ENCODE measurements at places on chromosomes 2 and 18. TPM values are rescaled to one million over a fixed set of nuclear protein-coding genes. Genes with fewer than 3 reads are reported as not detected.

DNA sequence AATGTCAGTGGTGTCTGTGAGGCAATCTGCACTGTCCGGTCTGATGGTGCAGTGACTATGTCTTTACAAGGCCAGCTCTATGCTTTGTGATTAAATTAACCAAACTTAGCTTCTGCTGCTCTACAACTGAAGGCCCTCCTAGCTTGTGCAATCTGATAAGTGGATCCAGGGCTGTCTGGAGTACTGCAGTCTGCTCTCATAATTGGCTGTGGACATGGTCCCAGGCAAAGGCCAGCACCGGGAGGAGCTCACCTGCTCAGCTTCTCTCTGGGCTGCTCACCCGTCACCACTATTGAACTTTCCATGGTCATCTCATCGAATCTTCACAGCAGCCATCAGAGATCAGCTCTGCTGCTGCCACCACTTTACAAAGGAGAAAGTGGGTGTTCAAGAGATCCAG is 13.0 kb upstream of the APCDD1 start:
- no peak for DNase-seq

DNA sequence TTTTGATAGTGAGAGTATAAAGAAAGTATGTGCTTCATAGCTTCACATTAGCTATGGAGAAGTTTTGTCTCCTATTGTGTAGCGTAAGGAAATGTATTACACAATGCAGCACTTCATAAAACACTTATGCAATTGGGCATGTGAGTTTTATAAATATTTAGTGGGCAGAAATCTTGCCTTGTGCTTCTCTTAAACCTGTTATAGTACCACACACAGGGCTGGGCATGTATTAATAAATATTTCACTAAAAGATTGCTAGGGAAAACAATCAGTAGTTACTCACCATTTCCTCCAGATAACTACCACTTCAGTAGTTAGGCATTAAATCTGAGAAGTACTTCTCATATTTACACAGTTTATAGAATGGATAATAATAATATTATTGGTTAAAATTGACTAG is 1080.8 kb upstream of the PIK3C3 start:
- DNase-seq, result no peak

- DNase-seq, result no peak
These were observed 41.4 kb upstream of the CTDP1 start for GRCh38 chr18:79637921-79638909.

DNA sequence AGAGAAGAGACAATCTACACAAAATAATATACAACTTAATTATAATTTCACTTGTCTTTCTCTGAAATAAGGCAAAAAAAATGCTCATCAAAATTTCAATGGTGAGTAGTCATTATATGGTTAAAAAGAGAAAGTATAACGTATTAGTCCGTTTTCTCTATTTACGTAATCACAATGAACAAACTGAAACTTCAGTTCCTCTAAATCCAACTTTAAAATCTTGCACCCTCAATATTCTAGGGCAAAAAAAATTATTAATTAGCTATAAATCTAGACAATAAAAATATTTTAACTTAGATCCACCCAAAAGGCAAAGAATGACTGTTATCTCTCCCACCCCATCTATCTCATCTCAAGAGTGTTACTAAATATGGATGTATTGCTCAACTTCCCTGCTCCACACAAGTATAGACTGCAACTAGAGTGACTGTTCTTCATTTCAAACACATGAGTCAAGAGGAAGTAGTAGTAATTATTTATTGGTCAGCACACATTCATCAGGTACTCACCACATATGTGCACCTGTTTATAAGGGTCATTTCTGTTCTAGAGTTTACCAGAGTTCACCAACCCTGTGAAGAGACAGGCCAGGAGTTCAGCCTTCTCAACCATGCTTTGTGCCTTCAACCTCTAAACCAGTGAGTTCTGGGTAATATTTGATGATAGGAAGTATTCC is 36.4 kb downstream of the STK39 start:
- DNase-seq, result no peak

GRCh38 chr2:237865623-237866041 is 6.2 kb downstream of the RAMP1 start:
- no peak for DNase-seq

- no peak for DNase-seq
These were observed 22.6 kb upstream of the FZD5 start for GRCh38 chr2:207792244-207792785.

DNA sequence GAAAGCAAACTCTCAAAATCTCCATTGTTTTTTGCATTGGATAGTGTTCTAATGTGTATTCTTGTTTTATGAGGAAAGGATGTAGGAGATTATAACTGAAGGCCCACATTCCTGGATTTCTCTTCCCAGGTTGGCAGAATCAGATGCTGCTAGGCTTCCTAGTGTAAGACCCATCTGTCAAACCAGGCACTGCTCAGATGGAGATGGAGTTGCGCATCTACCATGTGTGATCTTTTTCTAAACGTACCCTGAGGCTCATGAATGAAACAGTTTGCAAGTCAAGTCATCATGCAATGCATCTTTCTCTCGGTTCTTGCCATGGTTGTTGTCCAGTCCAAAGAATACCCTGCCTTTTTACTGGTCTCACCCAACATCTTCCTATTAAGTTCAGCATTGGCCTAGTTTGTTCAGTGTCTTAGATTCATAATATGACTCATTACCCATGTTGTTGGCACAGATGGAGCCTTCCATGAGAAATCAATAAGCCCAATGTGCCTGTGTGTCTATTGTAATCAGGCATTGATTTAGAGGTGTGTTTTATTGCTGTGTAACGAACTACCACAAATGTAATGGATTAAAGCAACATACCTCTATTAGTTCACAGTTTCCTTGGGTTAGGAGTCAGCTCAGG is 127.4 kb downstream of the NYAP2 start:
- no peak for DNase-seq

DNA sequence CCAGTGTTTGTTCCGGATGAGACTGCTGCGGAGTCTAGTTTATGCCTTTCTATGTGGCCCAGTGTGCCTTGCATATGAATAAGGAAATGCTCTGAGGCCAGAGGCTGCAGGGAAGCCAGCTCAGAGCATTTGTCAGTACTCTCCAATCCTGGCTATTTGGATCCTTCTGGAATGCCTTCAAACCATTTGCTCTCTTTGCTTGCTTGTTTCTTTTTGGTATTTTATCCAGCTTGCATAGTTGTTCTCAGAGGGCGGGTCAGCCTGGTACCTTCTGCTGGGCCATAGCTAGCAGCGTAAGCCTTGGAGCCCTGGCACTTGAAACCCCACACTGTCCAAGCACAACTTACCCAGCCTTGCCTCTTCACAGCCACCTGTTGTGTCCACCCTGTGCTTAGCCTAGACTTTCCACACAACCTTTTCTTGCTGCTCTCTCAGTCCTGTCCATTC is 20.5 kb downstream of the CENPO start:
- DNase-seq, result no peak

DNA sequence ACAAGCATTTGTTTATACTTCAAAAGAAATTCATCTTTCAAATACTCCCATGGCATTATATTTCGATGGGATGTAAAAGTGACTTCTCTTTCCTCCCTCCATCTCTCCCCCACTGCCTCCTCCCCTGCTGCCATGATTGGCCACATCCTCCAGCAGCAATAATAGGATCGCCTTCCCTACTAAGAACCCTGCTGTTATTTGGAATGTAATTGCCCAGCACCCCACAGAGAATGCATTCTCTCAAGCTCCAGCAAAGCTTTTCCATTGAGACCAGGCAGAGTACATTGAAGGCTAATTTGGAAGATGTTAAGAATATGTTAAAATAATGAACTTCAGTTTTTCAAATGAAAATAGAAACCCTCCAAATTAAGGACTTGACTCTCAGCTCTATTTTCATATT is 375.4 kb upstream of the ACVR2A start:
- DNase-seq, result no peak

GRCh38 chr18:61893309-61893970 is 633 bp upstream of the RNF152 start:
- DNase-seq, result peak; percentile 69

DNA sequence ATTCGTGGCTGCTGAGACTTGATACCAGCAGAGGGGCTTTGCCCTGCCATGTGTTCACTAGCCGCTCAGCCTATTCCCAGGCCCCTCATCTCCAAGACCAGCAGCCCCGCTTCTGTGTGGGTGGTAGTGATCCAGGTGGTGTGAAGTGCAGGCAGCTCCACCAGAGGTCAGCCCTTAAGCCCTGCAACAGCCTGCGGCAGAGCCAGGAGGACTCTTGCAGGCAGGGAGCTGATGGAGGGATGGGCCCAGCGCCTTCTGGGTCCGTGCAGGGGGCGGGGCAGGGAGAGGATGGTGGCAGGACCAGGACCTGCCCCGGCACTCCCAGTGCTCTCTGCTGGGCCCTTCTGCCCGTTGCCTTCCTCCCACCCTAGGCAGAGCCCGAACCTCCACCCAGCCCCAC is 162.0 kb downstream of the SH3BP4 start:
- DNase-seq, result no peak

- no peak for DNase-seq
These were observed 119.3 kb downstream of the SETBP1 start for GRCh38 chr18:44799907-44800421.

- no peak for DNase-seq
These were observed 48.9 kb downstream of the LAMA3 start for GRCh38 chr18:23738151-23738550.

DNA sequence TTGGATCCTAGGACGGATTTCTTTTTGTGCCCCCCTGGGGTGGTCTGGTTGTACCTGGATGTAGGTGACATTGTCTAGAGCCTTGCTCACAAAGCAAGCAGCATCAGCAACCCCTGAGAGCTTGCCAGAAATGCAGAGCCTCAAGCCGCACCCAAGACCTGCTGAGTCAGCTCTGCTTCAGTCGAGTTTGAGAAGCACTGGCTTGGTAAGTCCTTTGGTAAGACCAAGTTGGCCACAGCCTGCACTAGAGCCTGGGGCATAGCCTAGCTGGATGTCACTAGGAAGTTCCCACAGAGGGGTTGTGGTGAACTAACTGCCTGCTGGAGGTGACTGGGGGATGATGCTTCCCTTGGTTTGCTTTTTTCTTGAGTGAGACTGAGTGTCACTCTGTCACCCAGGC is 6.2 kb downstream of the ABCG5 start:
- DNase-seq, result no peak

DNA sequence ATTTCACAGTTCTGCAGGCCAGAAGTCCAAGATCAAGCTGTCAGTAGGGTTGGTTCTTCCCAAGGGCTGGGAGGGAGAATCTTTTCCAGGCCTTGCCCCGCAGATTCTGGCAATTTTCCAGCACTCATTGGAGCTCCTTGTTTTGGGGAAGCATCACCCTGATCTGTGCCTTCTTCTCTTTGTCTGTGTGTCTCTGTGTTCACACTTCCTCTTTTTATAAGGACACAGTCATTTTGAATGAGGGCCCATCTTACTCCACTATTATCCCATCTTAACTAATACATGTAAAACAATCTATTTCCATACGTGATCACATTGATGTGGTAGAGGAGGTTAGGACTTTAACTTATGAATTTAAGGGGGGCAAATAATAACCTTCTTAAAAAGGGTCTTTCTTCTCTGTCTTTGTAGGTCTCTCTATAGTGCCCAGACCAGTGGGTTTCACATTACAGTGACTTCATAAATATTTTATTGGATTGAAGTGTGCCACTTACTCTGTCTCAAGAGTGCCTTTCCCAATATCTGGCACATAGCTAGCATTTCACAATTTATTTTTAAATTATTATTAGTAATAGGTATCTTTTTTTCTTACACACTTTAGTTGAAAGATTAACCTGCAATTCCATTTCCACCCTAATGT is 68.9 kb upstream of the CBLN2 start:
- DNase-seq, result no peak

GRCh38 chr18:76497021-76497420 is 2.0 kb upstream of the ZNF516 start:
- no peak for DNase-seq

DNA sequence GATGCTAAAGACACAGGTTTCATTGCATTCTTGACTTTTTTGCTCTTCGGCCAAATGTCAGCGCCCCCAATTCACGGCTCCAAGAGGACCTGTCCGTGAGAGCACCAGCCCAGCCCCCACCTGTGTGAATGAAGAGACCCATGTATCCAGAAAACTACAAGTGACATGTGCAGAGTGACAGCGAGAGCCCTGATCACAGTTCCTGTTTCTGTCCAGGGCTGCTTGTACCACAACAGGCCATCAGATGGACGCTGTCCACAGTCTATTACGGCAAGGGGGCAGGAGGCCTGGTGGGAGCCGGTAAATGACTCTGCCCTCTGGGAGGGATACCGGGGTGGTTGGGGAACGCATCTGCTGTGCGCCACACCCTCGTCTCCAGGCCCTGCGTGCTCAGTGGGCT is 520.9 kb upstream of the ID2 start:
- DNase-seq, result no peak

GRCh38 chr2:143903172-143903856 is 616.6 kb downstream of the ZEB2 start:
- no peak for DNase-seq

GRCh38 chr2:12959935-12960334 is 243.2 kb downstream of the TRIB2 start:
- no peak for DNase-seq

DNA sequence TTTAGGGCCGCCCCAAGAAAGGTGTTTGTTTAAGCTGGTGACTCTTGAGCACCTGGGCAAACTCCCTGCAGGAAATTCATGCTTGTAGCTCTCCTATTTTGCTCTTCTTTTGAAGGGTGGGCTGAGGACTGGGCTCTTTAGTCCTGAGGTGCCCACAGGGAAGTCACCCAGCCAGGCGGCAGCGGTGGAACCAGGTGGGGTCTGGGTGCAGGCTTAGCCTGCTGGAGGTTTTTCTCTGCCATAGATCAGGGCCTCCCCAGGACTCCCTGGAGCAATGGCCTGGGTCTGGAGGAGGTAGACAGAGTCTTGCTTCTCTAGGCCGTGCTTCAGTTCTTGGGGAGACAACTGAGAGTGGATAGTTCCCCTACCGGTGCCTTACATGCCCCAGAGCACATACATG is 99.9 kb downstream of the CLIP4 start:
- no peak for DNase-seq

DNA sequence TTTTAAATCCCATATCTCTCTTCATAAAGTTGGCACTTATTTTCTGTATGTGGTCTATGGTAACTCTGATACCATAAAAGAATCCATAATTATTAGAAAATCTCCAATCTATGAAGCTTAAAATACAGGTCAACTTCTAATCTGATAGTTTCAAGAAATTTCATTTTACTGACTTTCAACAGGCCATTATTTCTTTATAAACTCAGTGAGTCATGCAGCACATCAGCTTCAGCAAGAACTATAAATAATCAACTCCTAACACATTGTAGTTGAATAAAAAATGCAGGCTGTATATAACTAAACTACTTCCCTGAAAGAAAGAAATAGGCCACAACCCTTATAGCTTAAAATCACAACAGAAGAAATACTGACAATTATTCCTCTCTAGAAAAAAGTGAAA is 204.3 kb upstream of the CCDC150 start:
- DNase-seq, result no peak

The TXNDC2 gene
- 0.91 TPM for total RNA-seq

The C2orf66 gene
- total RNA-seq, result not detected

The ZCCHC2 gene
- 22.8 TPM for total RNA-seq

The DYNAP gene
- not detected for total RNA-seq

The ANKRD30B gene
- not detected for total RNA-seq

The PLEKHH2 gene
- 47.0 TPM for total RNA-seq

The LBX2 gene
- total RNA-seq, result 1.2 TPM

The HOXD8 gene
- total RNA-seq, result 29.7 TPM

The ZSWIM2 gene
- not detected for total RNA-seq

The KCNG2 gene
- total RNA-seq, result 0.23 TPM

Measured in ovary (tissue), 10 donors.